ENCODE measurements at places on chromosomes 1 and 21.

GRCh38 chr1:117565745-117566455, 39.9 kb upstream of the TENT5C start:
- DNase-seq = no peak

DNA sequence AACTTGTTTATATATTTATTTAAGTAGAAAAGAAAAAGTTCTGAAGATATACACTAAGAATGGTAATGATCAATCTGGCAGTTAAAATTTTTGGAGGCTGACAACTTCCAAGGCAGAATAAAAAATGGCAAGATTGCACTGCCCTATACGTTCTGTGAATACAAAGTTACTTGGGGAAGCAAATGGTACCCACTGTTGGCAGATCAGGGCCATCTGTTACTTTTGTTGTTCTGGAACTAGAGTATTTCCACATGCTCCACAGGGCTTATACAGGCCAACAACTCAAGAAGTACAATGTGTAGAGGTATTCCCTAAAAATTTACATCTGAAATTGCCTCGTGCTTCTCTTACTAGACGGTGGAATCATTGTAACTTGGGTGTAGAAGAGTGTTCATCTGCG, 53.2 kb downstream of the AHCTF1 start:
- DNase-seq = no peak

- DNase-seq = no peak
Measured at GRCh38 chr1:36922593-36923426, 111.5 kb downstream of the GRIK3 start.

- DNase-seq = no peak
Measured at GRCh38 chr1:241292973-241293372, 64.0 kb downstream of the RGS7 start.

GRCh38 chr1:30417701-30418046, 305.7 kb downstream of the MATN1 start:
- DNase-seq = no peak

- DNase-seq = peak; percentile 41
Measured at GRCh38 chr1:45979778-45980176, 152.7 kb downstream of the PIK3R3 start.

- DNase-seq = no peak
Measured at GRCh38 chr21:29943885-29944284, 4.1 kb upstream of the GRIK1 start.

- DNase-seq = no peak
Measured at GRCh38 chr1:93504247-93505033, 56.5 kb downstream of the FNBP1L start.

DNA sequence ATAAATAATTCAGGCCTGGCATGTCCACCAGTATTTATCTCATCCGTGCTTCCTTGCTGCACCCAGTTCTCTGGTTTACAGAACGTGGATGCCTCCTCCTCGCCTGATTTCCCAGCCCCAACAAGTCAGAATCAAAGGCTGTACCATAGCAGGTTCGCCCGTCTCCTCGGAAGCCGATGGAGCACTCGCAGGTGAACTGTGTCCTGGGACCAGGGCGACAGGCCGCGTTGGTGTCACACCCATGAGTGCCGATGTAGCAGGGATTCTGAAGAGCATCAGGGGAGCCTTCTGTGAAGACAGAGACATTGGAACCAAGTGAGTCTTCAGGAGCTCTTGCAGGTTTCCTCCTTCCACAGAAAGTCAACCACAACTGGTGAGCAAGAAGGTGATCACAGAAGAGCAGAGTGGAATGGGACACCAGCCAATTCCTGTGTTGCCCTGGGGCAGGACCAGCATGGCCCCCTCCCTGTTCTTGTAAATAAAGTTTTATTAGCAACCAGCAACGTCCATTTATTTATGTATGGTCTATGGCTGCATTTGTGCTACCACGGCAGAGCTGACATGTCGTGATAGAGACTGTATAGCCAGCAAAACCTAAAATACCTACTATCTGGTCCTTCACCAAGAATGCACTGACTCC, 40.8 kb downstream of the NID1 start:
- DNase-seq = no peak

GRCh38 chr1:3692598-3692997, 40.3 kb downstream of the TP73 start:
- DNase-seq = no peak

GRCh38 chr1:99965646-99966375, 4.0 kb upstream of the SLC35A3 start:
- DNase-seq = no peak

GRCh38 chr1:16907870-16908758, 12.3 kb downstream of the RNU1-2 start:
- DNase-seq = no peak

DNA sequence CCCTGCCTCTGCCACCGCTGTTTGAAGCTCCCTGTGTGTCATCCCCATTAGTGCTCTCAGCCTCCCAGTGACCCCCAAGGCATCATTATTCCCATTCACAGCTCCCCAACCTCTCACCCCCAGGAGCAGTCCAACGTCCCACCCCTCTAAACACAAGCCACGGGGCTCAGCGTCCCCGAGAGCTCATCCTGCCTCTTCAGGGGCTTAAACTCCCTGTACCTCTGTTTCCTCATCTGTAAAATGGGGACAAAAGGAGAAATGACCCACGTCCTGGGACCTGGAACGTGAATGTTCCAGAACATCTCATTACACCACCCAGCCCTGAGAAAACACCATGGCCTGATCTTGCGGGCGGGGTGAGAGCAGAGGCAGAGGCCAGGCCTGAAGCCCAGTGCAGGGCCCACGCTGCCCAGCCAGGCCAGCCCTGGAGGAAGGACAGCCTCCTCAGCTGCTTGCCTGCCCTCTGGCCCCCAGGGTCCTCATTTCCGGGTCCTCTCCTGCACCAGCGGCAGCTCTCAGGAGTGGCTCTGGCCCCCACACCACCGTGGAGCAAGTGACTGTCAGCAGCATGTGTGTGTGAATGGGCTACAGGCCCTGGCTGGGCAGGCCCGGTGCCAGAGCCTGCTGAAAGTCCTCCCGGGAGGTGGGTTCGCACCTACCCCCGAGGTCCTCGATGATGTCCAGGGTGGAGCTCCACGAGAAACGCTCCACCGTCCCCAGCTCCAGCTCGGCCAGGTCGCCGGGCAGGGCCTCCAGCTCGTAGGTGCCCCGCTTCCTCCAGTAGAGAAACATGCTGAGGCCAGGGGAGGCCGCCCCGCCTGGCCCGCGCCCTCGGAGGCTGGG, 14.1 kb upstream of the PLEKHG5 start:
- no peak for DNase-seq

DNA sequence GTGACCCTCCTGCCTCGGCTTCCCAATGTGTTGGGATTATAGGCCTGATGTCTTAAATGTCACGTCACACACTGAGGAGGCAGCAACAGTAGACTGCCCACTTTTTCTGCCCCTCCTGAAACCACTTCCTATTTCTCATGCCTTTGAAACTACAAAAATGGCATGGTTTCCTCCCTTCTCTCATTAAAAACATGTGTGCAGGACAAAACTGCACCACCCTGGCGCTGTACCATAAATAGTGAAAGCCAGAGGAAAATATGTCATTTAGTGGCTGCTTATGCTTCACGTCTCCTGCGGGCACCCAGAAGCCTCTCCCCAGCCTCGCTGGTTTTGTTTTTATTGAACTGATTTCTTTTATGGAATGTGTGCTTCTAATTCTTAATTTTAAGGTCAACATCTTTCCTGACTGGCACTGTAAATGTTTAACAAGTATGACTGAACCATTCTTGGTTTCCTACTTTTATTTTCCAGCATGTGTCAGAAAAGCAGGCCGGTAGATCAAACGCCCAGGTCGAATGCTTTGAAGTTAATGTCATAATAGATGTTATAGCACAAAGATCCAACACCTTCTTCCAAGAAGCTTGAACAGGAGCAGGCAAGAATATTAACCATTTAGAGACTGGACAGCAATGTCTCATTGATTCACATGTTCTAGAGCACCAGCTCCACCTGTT, 59.6 kb upstream of the C1orf87 start:
- DNase-seq = no peak

- no peak for DNase-seq
Measured at GRCh38 chr1:200907611-200908097, 13.0 kb downstream of the INAVA start.

DNA sequence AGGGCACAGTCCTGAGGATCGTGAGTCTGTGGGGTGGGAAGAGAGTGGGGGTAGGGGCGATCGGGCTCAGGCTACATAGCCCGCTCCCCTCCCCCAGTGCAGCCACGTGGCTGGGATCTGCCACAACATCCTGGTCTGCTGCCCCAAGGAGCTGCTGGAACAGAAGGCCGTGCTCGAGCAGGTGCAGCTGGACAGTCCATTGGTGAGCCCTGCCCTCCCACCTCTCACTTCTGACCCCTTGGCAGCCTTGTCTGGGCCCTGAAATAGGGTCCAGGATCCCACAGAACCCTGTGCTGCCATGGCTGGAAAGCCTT, 5.0 kb downstream of the CNKSR1 start:
- DNase-seq = no peak

DNA sequence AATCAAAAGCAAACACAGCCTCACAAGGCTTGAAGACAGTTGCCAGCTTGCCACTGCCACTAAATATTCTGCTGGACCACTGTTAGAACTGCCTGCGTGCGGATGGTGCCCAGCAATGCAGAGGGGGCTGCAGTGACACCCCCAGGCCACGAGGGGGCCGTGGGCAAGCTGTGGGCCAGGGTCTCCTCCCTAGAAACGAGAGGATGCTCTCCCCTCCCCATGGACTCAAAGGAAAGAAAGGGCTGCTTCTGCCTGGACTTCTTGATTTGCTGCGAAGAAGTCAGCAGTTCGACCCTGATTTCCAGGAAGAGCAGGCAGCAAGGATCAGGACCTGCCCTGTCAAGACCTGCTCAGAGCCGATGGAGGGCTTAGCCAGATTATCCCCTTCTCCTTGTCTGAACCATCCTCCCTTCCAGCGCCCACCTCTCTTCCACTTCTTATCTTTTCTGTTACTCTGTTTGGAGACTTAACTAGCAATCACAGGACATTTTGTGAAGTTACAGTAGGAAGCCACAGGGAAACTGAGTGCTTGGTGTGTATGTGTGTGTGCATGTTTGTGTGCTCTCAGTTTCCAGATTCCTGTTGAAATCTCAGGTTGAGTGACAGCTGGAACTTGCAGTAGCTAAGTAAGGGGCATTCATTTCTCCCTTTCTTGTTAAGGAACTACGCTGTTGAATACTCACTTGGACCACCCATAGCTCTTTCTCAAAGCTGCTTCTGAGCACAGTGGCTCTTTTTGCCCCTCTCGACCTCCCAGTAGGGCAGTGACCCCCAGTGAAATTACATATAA, 2.7 kb downstream of the MAN1C1 start:
- DNase-seq = no peak

DNA sequence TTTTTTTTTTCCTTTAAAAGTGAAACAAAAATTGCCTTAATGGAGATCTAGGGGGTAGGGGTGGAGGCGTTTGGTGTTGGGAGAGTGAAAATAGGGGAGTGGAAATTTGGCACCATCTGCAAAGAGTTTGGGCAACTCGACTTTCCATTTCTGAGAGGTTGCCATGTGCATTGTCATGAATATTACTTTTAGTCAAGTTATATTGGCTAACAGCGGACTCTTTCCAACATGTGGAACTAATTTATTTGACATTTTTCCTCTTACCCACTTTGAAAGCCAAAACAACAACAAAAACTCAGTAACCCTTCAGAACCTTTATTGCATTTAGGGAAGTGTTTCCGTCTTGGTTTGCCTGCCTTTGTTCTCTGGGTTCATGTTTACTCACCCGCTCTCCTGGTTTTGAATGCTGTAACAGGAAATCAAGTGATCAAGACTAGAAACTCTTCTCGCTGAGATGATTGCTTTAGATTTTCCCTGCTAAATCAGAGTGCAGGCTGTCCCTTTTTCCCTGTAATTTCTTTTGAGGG, 70.4 kb downstream of the CACHD1 start:
- DNase-seq = no peak

DNA sequence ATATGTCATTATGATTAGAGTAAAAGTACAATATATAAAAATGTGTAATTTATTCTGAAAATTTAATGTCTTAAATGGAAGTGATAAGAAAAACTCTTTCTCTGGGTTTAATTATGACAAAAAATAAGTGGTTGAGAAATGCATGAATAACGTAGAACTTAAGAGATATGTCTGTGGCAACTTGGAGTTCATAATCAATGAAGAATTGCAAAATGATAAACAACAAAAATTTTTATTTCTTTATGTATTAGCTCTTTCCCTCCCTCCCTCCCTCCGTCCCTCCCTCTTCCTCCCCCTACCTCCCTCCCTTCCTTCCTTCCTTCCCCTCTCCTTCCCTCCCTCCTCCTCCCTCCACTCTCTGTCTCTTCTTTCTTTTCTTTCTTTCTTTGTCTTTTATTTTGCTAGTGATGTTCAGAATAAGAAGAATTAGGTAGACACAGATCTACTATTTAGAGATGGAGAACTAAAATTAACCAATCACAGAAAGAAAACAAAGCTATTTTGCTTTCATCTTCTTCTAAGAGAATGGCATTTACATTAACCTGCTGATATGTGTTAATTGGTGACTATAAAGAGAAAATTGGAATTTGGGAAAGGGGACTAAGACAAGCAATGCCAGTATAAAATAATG, 96.3 kb upstream of the PDC start:
- no peak for DNase-seq

DNA sequence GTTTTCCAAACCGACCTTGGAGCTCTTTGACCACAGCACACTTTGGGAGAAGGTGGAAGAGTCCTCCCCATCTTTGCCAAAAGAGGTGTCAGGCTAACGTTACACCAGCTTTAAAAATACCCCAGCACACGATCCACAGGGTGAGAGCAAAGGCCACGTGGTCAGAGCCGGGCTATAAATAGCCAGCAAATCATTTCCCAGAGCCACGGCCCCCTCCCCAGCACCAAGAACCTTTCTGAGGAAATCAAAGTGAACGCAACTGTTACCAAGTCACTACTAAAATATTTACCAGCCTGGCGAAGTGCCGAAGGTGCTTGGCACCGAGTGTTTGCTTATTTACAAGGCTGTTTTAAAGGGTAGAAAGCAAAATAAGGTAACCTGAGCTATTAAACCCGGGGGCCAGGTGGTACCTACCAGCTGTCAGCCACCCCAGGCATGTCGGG, 72.4 kb downstream of the CASZ1 start:
- peak; percentile 32 for DNase-seq

- DNase-seq = no peak
Measured at GRCh38 chr1:42793824-42794223, 9.0 kb downstream of the TMEM269 start.

GRCh38 chr1:246093230-246093629, 413.8 kb downstream of the SMYD3 start:
- DNase-seq = no peak

GRCh38 chr1:232534552-232535517, 95.1 kb downstream of the SIPA1L2 start:
- no peak for DNase-seq

Data from NCI-H2081 treated with DMSO at 0.1 percent for 48 hours (cell line).